ENCODE measurements at places on chromosomes 7 and 10.
A peak's percentile ranks its signal among the peaks of the same experiment; 100 is the strongest.

- DNase-seq = no peak
Measured at GRCh38 chr7:24847754-24848153, 90.5 kb upstream of the GSDME start.

DNA sequence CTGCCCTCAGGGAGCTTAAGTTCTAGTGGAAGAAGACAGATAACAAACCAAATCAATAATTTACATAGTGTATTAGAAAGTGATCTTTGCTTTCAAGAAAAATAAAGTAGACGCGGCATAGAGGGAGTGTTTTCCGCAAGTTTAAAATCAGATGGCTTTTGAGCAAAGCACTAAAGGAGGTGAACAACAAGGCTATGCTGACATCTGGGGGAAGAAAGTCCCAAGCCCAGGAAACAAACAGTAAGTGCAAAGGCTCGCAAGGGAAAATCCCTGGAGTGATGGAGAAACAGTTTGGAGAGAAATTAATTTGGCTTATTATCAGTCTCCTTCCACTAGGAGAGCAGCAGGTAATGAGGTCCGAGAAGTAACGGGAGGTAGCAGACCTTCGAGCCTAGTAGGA is 1.9 kb upstream of the CNNM2 start:
- no peak for DNase-seq

GRCh38 chr7:18547509-18548187 is 52.1 kb downstream of the HDAC9 start:
- no peak for DNase-seq

GRCh38 chr10:133124357-133125211 is 35.4 kb upstream of the KNDC1 start:
- peak; percentile 28 for DNase-seq

DNA sequence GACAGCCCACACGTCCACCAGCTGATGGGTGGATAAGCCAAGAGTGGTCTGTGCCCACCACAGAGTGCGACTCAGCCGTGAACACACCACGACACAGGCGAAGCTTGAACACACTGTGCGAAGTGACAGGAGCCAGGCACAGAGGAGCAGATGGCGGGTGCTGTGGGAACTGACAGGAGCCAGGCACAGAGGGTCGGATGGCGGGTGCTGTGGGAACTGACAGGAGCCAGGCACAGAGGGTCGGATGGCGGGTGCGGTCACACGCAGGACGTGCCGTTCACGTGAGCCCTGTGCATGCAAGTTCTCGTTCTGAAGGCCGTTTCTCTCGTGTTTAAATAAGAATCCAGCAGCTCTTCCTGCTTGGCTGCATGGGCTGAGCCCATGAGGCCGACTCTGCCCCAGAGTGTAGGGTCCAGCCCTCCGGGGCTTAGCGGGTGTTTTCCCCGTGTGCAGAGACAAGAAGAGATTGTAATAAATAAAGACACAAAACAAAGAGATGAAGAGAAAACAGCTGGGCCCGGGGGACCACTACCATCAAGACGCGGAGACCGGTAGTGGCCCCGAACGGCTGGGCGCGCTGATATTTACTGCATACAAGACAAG is 5.9 kb upstream of the ADAP1 start:
- no peak for DNase-seq

DNA sequence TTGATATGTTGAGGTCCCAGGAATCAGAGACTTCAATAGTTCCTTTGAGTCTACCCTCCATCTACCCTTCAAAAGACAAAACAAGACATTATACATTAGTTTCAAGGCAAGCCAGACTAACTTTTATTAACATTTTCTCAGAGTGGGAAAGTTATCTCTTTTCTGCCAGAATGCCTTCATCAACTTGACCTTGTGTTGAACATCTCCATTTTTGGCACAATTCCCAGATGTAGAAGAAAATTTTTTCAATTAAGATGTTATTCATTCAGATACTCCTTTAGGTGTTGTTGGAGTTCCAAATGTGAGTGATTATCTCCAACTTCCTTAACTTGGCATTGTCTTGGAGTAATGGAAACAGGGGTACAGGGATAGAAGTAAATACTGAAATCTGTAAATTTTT is 59.1 kb downstream of the NRF1 start:
- peak; percentile 62 for DNase-seq

DNA sequence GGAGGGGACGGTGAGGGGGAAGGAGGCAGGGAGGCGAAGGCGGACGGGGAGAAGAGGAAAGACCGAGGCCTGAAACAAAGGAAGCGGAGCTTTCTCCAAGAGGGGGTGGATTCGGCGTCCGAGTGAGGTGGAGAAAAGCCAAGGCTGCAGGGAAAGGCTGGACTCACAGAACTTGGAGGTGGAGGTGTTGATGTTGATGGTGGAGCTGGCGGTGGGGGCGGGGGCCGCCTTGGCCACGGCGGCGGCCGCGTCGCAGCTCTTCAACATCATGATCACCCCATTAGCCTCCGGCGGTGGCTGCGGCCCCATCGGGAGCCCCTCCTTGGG is 578 bp downstream of the CACUL1 start:
- DNase-seq = peak; percentile 32

- no peak for DNase-seq
Measured at GRCh38 chr7:34659472-34660075, 1.6 kb downstream of the NPSR1 start.

DNA sequence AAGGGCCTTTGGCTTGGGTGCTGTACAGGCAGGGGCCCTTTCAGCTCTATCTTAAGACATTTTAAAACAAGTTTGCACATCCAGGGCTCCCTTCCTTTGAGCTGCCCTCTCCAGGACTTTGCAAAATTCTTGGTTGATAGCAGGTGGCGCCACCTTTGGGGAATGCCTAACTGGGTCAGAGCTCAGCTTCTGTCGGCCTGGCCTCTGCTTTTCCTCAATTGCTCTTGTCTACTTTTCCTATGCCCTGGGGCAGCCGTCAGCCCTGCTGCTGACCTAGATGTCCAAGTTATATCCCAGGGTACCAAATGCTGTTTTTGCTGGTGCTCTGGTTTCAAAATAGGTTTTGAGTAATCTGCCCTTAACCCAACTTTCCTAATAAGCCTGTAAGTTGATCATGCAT is 65.8 kb downstream of the APBB1IP start:
- no peak for DNase-seq

DNA sequence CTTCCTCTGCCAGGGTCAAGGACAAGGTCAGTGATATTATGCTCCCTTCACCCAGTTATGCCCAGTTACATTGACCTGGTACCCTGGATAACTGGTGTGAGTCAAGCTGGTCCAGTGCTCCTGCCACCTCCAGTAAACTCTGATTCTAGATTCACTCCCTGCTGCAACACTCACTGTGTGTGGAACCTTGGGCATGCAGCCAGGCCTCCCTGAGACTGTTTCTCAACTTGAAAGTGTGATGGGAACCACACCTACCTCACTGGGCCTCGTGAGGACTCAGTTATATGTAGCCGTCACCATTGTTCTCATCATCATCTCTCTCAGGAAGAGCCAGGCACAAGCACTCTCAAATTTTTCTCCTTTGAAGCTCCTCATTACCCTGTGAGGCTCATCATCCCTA is 935 bp upstream of the ZNF736 start:
- no peak for DNase-seq

DNA sequence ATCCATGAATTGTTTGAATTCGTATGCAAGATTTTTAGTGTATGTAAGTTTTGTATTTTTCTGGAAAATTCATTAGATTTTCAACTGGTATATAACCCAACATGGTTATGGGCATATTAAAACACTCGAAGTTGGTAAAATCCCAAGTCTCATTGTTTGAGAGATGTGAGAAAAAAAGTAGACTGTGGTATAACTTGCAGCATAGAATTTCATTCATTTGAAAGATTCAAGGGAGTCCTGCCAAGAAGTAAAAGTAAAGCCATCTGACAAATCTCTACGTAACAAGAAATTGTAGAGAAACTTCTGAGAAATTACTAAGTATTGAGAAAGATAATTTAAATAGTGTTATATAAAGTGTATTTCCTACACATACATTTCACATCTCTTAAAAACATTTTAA is 40.2 kb downstream of the SEMA3E start:
- no peak for DNase-seq

DNA sequence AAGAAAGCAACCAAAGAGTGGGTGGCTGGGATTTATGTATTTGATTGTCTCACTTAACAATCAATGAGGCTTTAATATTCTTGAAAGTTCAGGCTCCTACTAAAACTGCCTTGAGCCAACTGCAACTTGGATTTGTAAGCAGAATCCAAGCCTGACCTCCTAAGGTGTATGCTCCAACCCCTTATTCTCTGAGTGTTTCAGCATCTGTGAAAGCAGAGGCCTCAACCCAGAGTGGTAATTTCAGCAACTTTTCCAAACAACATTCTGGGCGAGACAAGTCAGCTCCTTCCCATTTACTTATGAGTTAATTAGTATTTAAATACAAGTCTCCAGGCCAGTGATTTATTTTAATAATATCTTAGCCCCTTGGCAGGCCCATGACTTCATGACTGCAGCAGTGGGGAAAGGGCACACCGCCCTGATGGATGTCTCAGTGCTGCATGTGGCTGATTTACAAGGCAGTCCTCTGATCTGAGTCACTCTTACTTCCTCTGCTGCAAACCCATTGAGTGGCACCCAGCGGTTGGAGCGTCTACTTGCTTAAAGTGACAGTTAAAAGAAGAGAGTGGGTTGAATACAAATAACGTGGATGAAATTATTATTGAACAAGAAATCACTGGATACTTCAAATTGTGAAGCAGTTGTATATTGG is 209.1 kb downstream of the TRIL start:
- DNase-seq = peak; percentile 36

- DNase-seq = no peak
Measured at GRCh38 chr7:1919539-1920265, 249.6 kb downstream of the ELFN1 start.

- no peak for DNase-seq
Measured at GRCh38 chr10:7383442-7383841, 27.4 kb downstream of the SFMBT2 start.

- no peak for DNase-seq
Measured at GRCh38 chr10:112424651-112425050, 22.1 kb downstream of the ZDHHC6 start.

- DNase-seq = no peak
Measured at GRCh38 chr7:113806633-113807327, 112.0 kb downstream of the PPP1R3A start.

DNA sequence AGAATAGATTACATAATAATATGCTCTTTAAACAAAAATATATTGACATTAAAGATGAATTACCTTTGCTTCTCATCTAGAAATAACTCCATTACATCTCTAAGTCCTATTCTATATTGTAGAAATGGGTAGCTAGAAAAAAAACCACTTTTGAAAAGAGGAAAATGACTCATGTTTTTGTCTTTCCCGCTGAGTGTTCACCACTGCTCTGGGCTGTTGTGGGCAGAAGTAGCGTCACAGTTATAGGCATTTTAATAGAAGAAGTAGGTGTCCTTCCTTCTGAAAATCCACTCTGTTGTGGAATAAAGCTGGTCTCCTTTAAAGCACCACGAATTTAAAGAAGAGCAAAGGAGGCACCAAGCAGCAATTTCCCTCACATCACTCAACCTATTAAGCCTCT is 117.6 kb upstream of the NFE2L3 start:
- no peak for DNase-seq

DNA sequence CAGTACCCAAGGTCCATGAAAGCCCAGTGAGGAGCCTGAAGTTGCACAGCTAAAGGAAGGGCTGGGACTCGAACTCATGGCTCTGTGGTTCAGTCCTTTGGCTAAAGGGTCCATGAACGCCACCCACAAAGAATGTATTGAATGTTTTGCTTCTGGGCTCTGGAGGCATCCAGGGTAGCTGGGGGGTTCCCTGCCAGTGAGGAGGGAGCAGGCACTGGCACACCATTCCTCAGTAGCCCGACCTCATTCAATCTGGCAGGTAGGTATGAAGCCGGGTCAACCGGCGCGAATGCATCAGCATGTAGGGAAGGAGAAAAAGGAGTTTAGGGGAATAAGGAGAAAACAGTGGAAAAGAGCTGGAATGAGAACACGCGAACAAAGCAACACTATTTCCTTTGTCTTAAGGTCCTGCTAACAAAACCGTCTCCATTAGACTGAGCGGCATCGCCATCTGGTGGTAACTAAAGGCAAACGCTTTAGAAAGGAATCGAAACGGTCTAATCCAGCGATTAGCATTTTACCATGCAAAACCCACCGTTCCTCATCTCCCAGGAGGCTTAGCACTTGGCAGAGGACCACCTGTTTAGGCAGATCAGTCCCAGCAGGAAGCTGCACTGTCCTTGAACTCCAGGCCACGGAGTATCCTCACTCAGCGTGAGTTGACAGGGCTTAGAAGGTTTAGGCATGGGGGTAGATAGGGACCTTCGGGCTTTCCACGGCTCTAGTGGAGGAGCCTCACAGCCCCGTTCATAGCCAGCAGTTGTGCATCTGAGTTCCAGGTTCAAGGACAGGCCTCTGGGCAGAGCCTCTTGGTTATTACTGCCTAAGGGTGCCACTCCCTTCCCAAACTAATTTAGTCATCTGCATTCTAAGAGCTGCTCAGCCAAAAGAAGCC is 122.8 kb downstream of the UBE2H start:
- peak; percentile 85 for DNase-seq
